Central memory CD4-positive, alpha-beta T cell (primary cell): ENCODE measurements at places on chromosomes 2 and 18.

- peak; percentile 23 for DNase-seq
These were observed 7.6 kb upstream of the CHRNA1 start for GRCh38 chr2:174771631-174772471.

GRCh38 chr18:59083136-59083818 is 56.4 kb upstream of the SEC11C start:
- DNase-seq: no peak

DNA sequence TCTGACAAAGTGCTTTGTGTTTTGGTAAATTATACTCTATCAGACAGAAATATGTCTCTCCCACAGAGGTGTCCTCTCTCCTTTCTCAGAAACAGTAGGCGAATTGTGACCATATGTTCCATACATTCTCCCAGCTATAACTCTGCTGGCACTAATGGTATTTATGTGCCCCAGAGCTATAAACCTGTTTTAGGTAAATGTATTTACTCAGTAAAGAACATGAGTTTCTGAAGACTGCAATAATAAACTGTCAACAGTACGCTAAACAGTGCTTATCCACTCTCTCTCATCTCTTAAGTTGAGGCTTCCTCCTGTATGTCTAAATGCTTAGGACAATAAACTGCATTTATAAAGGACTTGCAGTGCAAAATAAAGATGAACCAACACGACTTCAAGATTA is 58.5 kb downstream of the ITGA4 start:
- DNase-seq: no peak

DNA sequence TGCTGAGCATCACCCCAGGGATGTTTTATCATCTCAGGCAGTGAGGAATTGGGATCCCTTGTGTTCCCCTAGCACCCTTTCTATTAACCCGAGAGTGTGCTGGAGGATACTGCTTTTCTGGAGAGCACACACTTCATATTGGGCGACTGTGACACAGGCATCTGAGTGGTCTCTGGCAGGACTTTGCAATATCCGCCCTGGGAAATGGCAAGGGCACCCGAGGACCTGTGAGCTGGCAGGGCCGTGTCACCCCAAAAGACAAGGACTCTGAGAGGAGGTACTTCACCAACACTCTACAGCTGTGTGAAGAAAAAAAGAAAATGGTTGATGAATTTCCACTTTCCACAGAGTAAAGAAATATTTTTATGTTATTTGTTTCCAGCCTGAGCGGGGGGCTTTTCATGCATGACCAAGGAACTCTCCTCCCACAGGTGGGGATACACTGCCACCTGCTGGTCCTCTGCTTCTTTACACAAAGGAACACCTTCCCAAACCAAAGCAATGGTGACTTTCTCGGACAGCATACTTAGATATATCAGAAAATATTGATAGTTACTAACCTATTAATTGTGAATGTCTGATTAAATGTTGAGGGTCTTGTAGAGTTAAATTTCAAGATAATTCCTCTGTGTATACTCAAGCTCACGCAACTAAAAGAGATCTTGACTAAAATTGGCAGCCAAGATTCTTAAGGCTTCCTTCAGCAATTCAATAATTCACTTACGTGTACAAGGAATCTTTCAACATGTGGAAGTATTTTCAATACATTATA is 45.9 kb upstream of the REG3G start:
- DNase-seq: no peak

DNA sequence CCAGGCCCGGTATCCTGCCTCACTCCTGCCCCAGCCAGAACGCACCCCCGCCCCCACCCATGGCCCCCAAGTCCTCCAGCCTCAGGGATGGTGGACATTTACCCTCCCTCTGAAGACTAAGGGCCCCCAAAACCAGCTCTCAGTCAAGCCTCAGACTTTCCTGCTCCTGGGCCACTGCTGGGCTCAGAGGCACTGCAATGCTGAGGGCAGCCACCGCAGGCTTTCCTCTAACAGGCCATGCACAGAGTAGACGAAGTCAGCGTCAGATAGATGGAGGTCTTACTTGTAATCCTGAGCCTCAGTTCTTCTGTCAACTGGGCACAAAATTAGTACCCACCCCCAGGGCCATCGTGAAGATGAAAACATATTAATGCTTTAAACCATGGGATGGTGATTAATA is 92.6 kb downstream of the TTC32 start:
- no peak for DNase-seq

GRCh38 chr2:134399096-134399495 is 145.2 kb downstream of the MGAT5 start:
- DNase-seq: no peak
